ENCODE measurements at places on chromosomes 5 and 9. TPM values are rescaled to one million over a fixed set of nuclear protein-coding genes. Genes with fewer than 3 reads are reported as not detected.

ATOSB gene
- total RNA-seq: 8.3 TPM

- DNase-seq: no peak
These were observed 439.3 kb downstream of the TLE1 start for GRCh38 chr9:81250041-81250440.

- DNase-seq: no peak
These were observed 68.4 kb downstream of the MTX3 start for GRCh38 chr5:79922626-79923025.

- peak; percentile 23 for DNase-seq
These were observed 251.5 kb downstream of the CRB2 start for GRCh38 chr9:123607479-123607878.

All from thyroid gland (tissue), 4 donors.